IPS-NIHi11 (cell line): ENCODE measurements at places on chromosomes 11 and 22.

DNA sequence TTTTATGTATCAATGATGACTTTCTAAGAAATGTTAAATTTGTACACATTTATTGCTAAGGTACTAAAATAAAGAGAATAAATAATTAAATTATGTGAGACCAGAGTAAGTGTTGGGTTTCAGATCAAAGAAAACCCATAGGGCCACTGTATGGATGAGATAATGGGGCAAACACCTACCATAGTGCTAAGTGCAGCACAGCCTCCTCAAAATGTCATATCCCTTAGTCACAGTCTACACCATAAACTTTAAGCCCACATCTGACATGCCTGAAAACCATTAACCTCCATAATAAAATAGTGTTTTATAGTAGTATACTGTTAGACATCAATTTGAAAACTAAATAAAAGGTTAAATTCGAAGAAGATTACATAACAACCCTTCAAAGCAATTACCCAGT lies 37.5 kb downstream of the SESN3 start:
- DNase-seq = no peak

GRCh38 chr11:7436657-7437056 lies 48.6 kb upstream of the OLFML1 start:
- no peak for DNase-seq

GRCh38 chr11:78922859-78923625 lies 348.4 kb upstream of the NARS2 start:
- no peak for DNase-seq

DNA sequence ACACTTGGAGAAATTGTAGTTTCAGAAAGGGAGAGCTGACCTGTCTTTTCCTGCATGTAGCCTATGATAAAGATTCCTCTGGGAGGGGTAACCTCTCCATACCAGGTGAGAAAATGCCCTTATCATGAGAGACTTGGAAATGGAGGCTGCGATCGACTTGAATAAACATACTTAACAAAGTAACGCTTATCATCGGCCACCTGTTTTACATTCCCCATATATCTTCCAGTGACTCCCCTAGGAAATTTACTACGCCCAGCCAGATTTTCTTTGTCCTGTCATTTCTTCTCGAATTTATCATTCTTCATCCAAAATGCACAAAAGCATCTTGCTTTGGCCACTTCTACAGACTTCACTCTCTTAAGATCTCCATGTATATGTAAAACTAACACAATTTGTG lies 143.5 kb downstream of the CCDC81 start:
- DNase-seq = no peak

DNA sequence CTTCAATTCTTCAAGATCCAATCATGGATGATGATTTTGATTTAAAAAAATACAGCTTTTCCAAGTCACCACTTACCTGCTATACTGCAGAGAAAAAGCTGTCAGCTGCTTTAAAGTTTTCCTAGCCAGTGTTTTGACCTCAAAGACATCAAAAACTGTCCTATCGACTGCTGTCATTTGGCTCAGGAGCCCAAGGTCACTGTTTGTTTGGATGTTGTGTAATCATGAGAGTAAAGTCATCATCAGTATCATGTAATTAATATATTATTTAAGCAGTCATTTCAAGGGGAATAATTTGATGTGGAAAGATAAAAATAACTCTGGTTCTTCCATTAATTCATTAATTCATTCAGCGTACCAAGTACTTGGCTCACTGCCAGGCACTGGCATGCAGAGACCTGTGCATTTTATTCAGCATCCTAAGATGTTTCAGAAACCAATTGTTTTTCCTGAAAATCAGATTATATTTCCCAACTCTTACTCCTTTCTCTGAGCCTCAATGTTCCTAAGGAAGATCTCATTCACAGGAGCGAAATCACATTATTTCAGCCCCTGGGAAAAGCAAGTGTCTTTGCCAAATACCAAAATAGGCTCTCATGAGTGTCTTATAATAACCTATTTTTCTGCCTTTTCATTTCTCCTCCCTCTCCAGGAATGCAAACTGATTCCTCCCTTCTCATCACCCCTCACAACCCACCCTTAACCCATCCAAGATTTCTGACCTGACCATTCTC lies 59.9 kb downstream of the SLC1A2 start:
- no peak for DNase-seq

- DNase-seq = peak; percentile 84
Observed at GRCh38 chr11:8018484-8019313, 31.6 kb downstream of the EIF3F start.

- DNase-seq = no peak
Observed at GRCh38 chr11:126456783-126457542, 101.5 kb downstream of the ST3GAL4 start.

GRCh38 chr11:57434640-57435546 lies 8.0 kb upstream of the SLC43A3 start:
- no peak for DNase-seq

DNA sequence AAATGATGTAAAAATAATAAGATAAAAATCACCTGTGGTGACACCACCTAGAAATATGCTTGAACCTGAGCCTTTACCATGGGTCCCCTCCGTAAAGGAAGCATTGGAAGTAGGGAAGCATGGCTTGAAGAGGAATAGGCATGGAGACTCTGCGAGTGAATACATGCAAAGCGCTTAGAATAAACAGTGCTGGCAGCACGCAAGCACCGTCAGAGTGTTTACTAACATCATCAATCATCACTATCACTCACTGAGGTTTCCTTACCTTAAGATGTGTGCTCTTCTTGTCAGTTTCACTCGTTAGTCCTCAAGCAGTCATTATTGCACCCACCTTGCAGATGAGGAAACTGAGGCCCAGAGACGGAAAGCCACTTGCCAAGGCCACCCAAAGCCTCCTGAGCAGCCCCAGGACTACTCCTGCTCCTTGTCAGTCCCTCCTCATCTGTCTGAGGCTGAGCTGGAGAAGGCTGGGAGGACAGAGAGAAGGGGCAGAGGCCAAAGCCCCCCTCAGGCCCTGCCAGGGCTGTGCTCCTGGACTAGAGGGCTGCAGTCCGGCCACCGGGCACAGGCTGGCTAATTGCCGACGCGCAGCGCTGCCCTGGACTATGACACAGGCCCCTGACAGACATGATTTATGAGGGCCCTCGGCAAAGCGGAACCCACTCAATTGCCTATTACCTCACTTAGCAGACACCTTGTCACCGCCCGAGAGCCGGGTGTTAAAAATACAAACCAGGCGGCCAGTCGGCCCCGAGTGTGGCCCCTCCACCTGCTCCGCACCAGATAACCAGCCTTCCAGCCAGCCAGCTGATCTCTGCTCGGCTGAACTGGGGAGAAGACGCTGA lies 168.9 kb downstream of the MN1 start:
- no peak for DNase-seq
